Lower lobe of right lung (tissue), 2 donors: ENCODE measurements at places on chromosomes 5 and 9. TPM values are rescaled to one million over a fixed set of nuclear protein-coding genes. Genes with fewer than 3 reads are reported as not detected.

GRCh38 chr5:14744296-14745187 lies 80.0 kb downstream of the OTULIN start:
- DNase-seq: no peak

Gene FREM1
- total RNA-seq: 4.3 TPM

Gene FOXD4
- total RNA-seq: 0.32 TPM

Gene IRX2
- 52.1 TPM for total RNA-seq
